ENCODE measurements at places on chromosomes 13 and 19. TPM values are rescaled to one million over a fixed set of nuclear protein-coding genes. Genes with fewer than 3 reads are reported as not detected.

The NPAS1 gene
- total RNA-seq = 0.63 TPM

The CRX gene
- total RNA-seq = not detected

GRCh38 chr19:56603829-56604228 is 8.7 kb downstream of the ZNF71 start:
- DNase-seq = no peak

DNA sequence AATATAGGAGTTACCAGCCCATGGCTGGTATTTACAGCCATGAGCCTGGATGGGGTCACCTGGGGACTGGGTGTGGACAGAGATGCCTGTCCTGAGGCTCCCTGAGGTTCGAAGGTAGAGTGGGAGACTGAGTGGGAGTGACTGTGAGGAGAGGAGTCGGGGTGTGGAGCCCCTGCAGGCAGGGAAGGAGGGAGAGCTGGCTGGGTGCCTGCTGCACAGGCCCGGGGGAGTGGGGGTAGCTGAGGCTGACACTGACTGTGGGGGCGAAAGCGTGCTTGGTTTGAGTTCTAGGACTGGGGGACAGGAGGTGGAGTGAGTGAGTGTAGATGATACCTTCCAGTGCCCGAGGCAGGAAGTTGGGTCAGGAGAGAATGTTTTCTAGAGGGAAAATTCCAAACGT is 7.1 kb downstream of the RAB11B start:
- no peak for DNase-seq

The CEACAM7 gene
- not detected for total RNA-seq

The SCEL gene
- 8.5 TPM for total RNA-seq

GRCh38 chr19:21092109-21092508 is 10.1 kb downstream of the ZNF714 start:
- DNase-seq = no peak

- DNase-seq = no peak
Observed at GRCh38 chr19:42345191-42345812, 19.9 kb downstream of the MEGF8 start.

The SLITRK5 gene
- under 0.01 TPM for total RNA-seq

The MIER2 gene
- total RNA-seq = 21.3 TPM
